Hematopoietic multipotent progenitor cell (in vitro differentiated cells): ENCODE measurements at places on chromosomes 4 and X. TPM values are rescaled to one million over a fixed set of nuclear protein-coding genes. Genes with fewer than 3 reads are reported as not detected.
A peak's percentile ranks its signal among the peaks of the same experiment; 100 is the strongest.

Gene FBXW7
- 15.9 TPM for total RNA-seq

Gene ATP6AP1
- total RNA-seq: 95.1 TPM

Gene QDPR
- 18.6 TPM for total RNA-seq

Gene PRSS12
- total RNA-seq: not detected

DNA sequence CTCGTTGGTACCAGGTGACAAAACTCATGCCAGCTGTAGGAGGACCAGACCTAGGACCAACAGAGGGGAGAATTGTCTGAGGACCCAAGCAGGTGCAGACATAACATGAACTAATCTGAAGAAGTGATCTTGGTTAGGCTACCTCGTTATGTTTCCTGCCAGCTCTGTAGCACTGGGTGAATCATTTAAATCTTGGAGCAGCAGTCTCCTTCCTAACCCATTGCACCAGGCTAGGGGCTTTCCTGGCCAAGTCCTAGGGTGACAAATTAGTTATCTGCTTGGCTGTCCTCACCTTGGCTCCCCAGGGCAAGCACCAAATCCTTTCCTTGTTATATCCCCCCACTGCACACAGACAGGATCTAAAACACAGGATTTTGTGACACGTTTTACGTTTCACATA lies 87.8 kb downstream of the WWC2 start:
- no peak for DNase-seq

DNA sequence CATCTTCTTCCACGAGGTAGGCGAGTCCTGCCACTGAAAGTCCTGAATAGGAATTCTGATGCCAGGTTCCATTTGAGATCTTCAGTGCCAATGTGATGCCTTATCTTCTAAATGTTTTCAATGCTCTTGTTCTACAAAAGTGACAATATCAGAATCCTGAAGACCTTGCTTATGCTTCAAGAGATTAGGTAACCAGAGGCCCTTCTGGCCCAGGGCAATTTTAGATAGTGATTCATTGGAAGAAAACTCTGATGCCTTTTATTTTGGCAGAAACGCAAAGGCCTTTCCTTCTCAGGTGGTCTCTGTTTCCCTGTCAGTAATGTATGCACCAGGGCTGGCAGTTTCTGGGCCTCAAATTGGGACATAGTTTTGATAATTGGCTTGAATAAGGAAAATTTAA lies 144.8 kb downstream of the CEP135 start:
- DNase-seq: no peak

GRCh38 chr4:66959207-66959606 lies 586.1 kb downstream of the CENPC start:
- no peak for DNase-seq

GRCh38 chr4:182451441-182451840 lies 208.2 kb downstream of the TENM3 start:
- no peak for DNase-seq

DNA sequence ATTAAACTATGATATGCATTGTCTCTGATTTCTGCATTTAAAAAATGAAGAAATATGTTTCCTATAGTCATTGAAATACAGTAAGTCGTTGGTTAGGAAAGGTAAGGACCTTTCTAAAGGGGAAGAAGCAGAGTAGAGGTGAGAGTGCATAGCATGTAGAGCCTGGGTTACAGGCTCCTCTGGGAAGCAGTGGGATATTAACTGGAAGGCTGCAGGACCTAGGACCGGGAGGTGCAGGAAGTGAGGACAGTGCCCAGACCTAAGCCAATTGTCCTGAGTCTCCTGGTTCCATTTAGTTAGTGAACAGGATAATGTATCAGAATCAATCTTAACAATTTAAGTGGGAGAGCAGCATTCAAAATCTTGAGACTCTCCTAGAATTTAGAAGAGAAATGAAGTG lies 237.1 kb upstream of the NUDT6 start:
- DNase-seq: no peak

- DNase-seq: peak; percentile 94
These were observed 66.1 kb downstream of the TNIP2 start for GRCh38 chr4:2689825-2690700.

- no peak for DNase-seq
These were observed 193.8 kb downstream of the BCOR start for GRCh38 chrX:39903937-39904336.

DNA sequence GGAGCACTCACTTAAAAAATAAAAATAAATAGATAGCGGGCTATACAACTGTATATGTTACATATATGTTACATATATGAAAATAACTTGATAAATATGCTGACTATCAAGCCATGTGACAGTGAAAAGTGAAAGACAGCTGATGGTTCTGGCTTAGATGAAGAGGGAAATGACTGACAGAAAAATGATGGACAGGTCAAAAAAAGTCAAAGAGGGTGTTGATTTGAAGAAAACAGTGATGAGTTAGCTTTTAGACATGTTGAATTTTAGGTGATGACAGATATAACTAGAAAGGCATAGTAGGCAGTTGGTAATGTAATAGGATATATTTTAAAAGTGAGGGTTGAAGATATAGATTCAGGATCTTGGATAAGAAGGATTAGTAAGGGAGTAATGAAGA lies 37.8 kb downstream of the FBXO8 start:
- DNase-seq: no peak

GRCh38 chrX:53440621-53441517 lies 6.7 kb upstream of the HSD17B10 start:
- no peak for DNase-seq

- DNase-seq: no peak
These were observed 32.6 kb upstream of the PHF8 start for GRCh38 chrX:54076903-54077302.
